Activated T-cell treated with anti-CD3 and anti-CD28 coated beads, Interleukin-2, amount 50 U/mL, for 24 hours (primary cell): ENCODE measurements at places on chromosomes 6 and 20.

- H3K27me3 ChIP-seq = peaks cover 34% of the 10 kb centered on the region
- H3K27ac ChIP-seq = no peak overlapping the region
- no peaks in the 10 kb centered on the region for H3K36me3 ChIP-seq
- no peak for DNase-seq
- H3K4me1 ChIP-seq = no peaks in the 10 kb centered on the region
Observed at GRCh38 chr6:10361428-10361827, 53.4 kb downstream of the TFAP2A start.

- no peak for DNase-seq
- H3K4me1 ChIP-seq = peaks cover 2% of the 10 kb centered on the region
- H3K27me3 ChIP-seq = no peaks in the 10 kb centered on the region
- H3K4me3 ChIP-seq = no peak overlapping the region
Observed at GRCh38 chr6:135939208-135939591, 87.7 kb downstream of the PDE7B start.

DNA sequence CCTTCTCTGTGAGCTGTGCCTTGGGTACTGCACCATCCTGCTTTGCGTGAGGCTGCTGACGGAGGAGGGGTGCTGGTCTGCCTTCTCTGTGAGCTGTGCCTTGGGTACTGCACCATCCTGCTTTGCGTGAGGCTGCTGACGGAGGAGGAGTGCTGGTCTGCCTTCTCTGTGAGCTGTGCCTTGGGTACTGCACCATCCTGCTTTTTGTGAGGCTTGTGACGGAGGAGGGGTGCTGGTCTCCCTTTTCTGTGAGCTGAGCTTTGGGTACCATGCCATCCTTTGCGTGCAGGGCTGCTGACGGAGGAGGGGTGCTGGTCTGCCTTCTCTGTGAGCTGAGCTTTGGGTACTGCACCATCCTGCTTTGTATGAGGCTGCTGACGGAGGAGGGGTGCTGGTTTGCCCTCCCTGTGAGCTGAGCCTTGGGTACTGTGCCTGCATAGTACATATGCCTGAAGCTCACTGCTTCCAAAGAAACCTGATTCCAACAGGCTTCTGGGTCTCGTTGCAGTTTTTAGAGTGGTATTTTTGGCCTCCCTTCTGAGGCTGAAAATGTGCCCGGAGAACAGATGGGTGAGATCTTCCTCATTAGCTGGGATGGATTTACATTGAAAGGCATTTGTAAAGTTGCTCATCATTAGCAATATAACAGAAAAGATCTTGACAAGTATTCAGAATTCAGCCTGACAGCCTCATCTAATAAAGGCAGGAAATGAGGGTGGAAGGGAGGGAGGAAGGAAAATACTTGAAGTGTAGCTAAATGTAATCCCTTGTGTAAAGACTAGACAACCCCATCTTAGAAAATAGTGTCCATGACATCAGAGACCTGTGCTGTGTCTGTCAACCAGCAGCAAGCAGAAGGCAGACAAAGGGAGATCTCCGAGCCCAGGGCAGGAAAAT, 46.8 kb upstream of the UNC93A start:
- DNase-seq = no peak
- peaks cover 7% of the 10 kb centered on the region for H3K27me3 ChIP-seq
- no peak overlapping the region for H3K27ac ChIP-seq
- no peak overlapping the region for H3K4me3 ChIP-seq
- no peaks in the 10 kb centered on the region for H3K36me3 ChIP-seq

GRCh38 chr6:63352544-63353285, 32.9 kb upstream of the LGSN start:
- no peak overlapping the region for H3K27ac ChIP-seq
- DNase-seq = no peak
- H3K27me3 ChIP-seq = peaks cover 8% of the 10 kb centered on the region
- H3K4me3 ChIP-seq = no peak overlapping the region
- H3K36me3 ChIP-seq = no peaks in the 10 kb centered on the region
- H3K4me1 ChIP-seq = peaks cover 8% of the 10 kb centered on the region

DNA sequence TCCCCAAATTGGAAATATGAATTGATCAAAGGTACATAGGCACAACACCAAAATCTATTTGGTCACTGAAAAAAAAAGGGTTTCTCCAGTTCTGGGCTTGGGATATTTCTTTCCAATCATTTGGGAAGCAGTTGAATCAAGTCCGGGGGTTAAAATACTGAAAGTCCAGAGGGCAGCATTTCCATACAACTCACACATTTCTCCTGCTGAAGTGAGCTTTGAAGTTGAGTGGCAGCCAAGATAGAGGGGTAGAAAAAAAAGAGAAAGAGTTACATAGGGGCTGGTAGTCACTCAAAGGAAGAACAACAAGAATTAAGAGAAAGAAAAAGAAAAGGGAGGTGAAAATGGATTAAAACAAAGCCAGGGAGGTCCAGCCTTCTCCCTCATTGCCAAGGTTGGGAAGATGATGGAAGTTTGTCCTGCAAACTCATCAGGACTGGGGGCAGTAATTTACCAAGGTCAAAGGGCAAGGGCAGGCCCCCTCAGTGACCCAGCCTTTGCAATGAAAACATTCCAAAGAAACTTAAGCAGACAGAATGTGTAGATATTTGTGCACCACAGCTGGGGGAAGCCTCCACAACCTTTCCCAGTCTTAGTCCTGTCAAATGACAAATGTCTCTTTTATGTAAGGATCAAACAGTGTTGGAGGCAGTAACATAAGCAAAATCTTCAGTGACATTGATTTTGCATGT, 525.3 kb upstream of the JARID2 start:
- H3K4me3 ChIP-seq = no peak overlapping the region
- H3K27me3 ChIP-seq = no peaks in the 10 kb centered on the region
- DNase-seq = no peak
- H3K36me3 ChIP-seq = peaks cover 3% of the 10 kb centered on the region
- H3K27ac ChIP-seq = peak overlapping the region; percentile 22

DNA sequence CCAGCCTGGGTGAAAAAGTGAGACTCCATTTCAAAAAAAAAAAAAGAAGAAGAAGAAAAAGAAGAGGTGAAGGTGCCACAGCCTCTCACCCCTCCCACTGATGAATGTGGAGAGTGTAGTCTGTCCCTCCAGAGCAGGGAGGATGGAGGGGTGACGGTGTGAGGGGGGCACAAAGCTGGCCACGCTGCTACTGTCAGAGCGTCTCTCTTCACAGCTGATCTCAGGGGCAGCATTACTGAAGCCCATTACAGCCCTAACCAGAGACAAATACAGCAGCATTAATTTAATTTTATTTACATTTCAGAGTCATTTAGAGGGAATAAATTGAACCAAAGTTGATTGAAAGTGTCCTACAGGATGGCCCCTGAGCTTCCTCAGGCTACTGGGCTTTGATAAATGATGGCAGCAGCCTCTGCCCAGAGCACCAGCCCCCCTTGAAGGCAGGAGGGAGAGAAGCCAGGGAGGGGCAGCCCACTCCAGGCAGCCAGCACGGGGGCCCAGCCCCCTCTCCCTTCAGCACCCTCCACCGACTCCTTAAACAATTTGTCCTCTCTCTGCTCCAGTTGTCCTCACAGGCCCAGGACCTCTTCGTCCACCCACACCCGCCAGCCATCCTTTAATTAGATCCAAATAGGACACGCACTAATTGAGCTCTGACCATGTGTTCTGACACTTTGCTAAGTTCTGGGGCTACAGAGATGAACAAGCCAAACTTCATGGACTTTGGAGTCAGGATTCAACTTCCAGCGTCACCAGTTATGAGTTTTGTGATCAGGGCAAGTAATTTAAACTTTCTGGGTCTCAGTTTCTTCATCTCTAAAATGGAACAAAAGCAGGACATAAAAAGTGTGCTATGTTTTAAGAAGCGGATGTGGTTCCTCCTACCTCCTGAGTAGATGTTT, 18.6 kb upstream of the ZFAND3 start:
- H3K27ac ChIP-seq = no peak overlapping the region
- DNase-seq = no peak
- H3K36me3 ChIP-seq = no peaks in the 10 kb centered on the region
- peaks cover 2% of the 10 kb centered on the region for H3K4me1 ChIP-seq
- no peaks in the 10 kb centered on the region for H3K27me3 ChIP-seq

GRCh38 chr20:58397429-58397828, 8.4 kb downstream of the VAPB start:
- no peak overlapping the region for H3K4me3 ChIP-seq
- H3K27ac ChIP-seq = no peak overlapping the region
- peaks cover 74% of the 10 kb centered on the region for H3K4me1 ChIP-seq
- H3K36me3 ChIP-seq = peaks cover 66% of the 10 kb centered on the region

DNA sequence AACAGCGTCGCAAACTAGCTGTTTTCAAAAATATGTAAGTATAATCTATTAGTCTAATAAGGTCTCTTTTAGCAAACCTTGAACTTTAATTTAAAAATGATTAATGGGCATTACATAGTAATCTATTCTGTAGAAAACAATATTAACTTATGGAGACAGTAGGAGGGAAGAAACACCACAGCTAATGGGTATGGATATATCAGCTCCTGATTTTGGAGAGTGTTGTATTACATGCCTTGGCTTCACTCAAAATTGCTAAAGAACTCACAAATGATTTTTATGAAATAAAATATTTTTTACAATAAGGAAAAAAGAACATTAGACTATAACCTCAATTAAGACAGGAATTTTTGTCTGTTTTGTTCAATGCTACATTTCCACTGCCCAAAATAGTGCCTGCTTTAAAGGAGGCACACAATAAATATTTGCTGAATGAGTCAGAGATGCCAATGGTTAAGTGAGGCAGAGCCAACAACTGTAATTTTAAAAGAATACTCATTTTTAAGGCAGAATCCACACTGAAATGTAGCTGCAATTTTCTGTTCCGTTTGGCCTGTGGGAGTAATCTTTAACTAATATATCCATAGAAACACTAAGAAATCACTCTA, 15.7 kb downstream of the ATG5 start:
- no peaks in the 10 kb centered on the region for H3K27me3 ChIP-seq
- H3K36me3 ChIP-seq = peaks cover 76% of the 10 kb centered on the region
- H3K27ac ChIP-seq = no peak overlapping the region
- H3K4me3 ChIP-seq = no peak overlapping the region
- DNase-seq = no peak

GRCh38 chr6:53369051-53369450, 20.3 kb upstream of the ELOVL5 start:
- peaks cover 9% of the 10 kb centered on the region for H3K4me1 ChIP-seq
- no peak overlapping the region for H3K4me3 ChIP-seq
- no peak for DNase-seq
- H3K36me3 ChIP-seq = no peaks in the 10 kb centered on the region
- no peak overlapping the region for H3K27ac ChIP-seq
- no peaks in the 10 kb centered on the region for H3K27me3 ChIP-seq

DNA sequence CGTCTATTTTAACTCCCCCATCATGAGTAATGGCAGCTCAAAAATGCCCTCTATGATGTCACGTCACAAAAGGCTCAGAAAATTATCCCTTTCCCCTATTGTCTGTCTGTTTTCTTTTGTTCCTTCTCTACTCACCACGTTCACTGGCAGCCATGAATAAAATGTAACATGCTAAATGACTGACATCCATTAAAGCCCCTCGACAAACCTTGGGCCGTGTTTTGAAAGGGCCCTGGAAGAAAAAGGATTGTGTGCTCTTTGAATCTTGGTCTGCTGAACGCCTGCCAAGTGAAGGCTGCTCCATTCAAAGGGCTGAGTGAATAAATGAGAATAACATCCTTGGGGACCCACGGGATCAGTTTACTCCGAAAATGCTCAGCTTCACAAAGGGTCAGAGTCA, 118.7 kb downstream of the RPS12 start:
- no peaks in the 10 kb centered on the region for H3K4me1 ChIP-seq
- H3K27me3 ChIP-seq = peaks cover 35% of the 10 kb centered on the region
- DNase-seq = no peak

DNA sequence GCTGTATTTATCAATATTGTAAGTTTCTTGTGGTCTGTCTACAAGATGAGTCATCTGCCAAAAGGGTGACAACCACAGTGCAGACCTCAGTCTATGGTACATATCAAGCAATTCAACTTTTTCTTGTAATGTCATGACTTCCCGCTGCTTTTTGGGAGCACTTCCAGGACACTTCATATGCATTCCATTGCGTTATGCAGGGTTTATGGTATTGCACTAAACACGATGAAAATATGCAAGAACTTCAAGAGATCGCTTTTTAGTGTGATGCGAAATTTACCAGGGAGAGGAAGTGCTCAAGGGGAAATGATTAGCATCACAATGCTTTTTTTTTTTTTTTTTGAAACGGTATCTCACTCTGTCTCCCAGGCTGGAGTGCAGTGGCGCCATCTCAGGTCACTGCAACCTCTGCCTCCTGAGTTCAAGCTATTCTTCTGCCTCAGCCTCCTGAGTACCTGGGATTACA, 166.5 kb downstream of the TFAP2A start:
- no peak overlapping the region for H3K4me3 ChIP-seq
- DNase-seq = no peak
- H3K27me3 ChIP-seq = peaks cover 23% of the 10 kb centered on the region
- H3K4me1 ChIP-seq = no peaks in the 10 kb centered on the region
- no peak overlapping the region for H3K27ac ChIP-seq
- no peaks in the 10 kb centered on the region for H3K36me3 ChIP-seq
